ENCODE measurements at places on chromosomes 3 and 15.

- no peak for DNase-seq
These were observed 590.2 kb upstream of the KCNMB2 start for GRCh38 chr3:177946048-177946447.

DNA sequence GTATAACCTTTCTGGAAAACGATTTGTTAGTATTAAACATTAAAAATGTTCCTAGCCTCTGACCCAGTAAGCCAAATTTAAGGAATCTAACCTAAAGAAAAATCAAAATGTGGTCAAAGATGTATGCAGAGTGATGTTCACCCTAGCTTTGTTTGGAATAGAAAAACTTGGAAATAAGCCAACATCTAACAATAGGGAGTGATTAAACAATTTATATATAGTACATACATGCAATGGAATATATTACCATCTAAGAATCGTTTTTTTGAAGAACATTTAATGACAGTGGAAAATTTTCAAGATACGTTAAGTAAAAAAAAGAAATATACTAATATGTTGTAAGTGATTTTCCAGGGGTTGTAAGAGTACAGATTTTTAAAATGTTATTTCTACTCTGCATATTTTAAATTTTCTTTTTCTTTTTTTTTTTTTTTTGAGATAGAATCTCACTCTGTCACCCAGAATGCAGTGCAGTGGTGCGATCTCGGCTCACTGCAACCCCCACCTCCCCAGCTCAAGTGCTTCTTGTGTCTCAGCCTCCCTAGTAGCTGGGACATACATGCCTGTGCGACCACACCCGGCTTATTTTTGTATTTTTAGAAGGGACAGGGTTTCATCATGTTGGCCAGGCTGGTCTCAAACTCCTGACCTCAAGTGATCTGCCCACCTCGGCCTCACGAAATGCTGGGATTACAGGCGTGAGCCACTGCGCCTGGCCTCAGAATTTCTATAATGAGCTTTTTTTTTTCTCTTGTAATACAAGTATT lies 54.9 kb downstream of the ANP32A start:
- DNase-seq: no peak

- no peak for DNase-seq
These were observed 29.0 kb downstream of the LMCD1 start for GRCh38 chr3:8530581-8530980.

DNA sequence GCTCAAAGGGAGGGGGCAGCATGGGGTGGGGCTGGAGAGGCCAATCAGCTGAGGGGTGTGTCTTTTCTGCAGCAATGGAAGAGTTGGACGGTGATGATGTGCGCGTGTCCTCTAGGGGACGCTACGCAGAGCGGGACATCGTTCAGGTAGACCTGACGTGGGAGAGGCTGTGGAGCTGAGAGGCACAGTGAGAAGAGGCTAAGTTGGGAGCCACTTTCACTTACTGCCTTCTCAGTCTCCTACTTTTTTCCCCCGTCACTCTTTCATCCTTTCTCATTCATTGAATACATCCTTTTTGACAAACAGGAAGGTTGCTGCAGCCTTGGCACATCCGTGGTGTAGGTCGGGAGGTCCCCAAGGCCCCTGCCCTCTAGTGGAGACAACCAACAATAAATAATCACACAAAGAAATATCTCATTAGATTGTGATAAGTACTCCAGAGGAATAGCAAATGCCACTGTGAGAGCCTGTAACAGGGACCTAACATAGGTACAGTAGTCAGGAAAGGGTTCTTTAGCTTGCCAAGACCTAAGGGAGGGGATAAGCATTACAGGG lies 4.4 kb upstream of the BRPF1 start:
- DNase-seq: peak; percentile 37

DNA sequence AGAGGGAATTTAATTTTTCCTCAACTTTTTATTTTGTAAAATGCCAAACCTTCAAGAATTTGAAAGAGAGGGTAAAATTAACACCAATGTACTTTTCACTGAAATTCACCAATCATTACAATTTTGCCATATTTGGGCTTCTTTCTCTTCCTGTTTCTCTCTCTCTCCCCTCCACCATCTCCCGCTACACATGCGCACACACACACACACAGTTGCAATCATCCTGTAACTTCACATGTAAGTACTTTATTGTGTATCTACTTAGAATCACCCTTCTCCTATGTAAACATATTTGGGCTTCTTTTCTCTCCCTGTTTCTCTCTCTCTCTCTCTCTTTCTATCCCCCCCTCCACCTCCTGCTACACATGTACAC lies 7.4 kb downstream of the ARL14 start:
- DNase-seq: no peak

- DNase-seq: no peak
These were observed 84.5 kb downstream of the ZIC1 start for GRCh38 chr3:147493666-147494065.

DNA sequence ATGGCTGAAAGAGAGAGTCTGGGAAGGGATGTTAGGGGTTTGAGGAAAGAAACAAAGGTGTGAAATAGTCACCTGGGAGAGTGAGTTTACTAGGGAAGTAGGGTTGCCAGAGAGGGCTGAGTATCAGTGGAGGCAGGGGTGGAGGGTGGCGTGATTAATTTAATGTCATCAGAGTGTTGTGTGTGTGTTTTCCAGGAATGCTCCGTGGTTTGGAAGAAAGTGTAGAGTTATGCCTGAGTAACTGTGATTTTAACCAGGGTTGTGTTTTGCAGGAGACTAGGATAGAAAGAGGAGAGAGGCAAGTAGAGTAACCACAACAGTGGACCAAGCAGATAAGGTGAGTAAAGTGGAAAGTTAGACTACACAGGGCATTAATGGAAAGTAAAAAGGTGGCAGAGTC lies 27.2 kb downstream of the PLD1 start:
- no peak for DNase-seq

DNA sequence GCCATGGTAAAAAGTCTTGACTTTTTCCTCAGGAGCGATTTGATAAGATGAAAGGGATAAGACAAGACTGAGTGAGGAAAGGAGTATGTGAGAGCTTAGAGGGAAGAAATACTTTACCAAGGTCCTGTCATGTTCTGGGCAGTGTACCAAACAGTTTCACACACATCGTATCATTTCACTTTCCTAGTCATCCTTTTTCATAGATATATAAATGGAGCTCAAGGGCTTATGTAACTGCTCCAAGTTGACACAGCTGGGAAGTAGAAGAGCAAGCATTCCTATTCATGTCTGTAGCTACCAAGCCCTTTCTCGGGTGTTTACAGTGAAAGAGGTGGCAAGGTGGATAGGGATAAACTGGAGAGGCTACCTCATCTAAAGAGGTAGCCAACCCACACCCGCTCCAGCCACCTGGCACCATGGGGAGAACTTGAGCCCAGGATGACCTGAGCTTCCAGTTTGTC lies 57.4 kb downstream of the MRPS25 start:
- DNase-seq: no peak

- no peak for DNase-seq
These were observed 217.1 kb upstream of the KCNMB2 start for GRCh38 chr3:178318941-178319816.

GRCh38 chr15:55897560-55898336 lies 95.7 kb downstream of the NEDD4 start:
- no peak for DNase-seq

DNA sequence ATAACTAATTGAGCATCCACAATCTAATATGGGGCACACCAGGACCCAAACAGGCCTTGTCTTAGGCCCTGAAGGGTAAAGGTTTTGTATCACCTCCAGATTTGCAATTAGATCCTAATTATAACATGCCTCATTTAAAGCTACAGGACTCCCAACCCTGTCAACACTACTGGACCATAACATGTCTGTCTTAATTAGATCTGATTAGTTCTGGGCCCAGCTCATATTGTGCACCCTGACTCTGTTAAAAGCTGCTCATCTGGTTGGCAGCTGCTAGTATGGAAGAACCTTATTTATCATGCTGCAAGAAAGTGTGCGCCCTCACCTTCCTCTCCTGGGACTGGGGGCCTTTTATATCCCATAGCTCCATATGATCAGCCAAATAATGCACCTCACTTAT lies 457.8 kb downstream of the ROBO1 start:
- DNase-seq: no peak

- no peak for DNase-seq
These were observed 50.0 kb upstream of the SYNPR start for GRCh38 chr3:63228087-63228486.

GRCh38 chr3:50047426-50047825 lies 41.3 kb upstream of the RBM5 start:
- DNase-seq: no peak

GRCh38 chr3:171974986-171975837 lies 64.2 kb upstream of the FNDC3B start:
- DNase-seq: no peak

GRCh38 chr15:63306492-63307073 lies 29.2 kb downstream of the APH1B start:
- no peak for DNase-seq

- no peak for DNase-seq
These were observed 126.0 kb upstream of the PRR20G start for GRCh38 chr3:127413871-127414270.

GRCh38 chr3:112467539-112467938 lies 31.7 kb downstream of the BTLA start:
- DNase-seq: no peak

- DNase-seq: no peak
These were observed 78.8 kb upstream of the CNTN3 start for GRCh38 chr3:74693251-74693650.

DNA sequence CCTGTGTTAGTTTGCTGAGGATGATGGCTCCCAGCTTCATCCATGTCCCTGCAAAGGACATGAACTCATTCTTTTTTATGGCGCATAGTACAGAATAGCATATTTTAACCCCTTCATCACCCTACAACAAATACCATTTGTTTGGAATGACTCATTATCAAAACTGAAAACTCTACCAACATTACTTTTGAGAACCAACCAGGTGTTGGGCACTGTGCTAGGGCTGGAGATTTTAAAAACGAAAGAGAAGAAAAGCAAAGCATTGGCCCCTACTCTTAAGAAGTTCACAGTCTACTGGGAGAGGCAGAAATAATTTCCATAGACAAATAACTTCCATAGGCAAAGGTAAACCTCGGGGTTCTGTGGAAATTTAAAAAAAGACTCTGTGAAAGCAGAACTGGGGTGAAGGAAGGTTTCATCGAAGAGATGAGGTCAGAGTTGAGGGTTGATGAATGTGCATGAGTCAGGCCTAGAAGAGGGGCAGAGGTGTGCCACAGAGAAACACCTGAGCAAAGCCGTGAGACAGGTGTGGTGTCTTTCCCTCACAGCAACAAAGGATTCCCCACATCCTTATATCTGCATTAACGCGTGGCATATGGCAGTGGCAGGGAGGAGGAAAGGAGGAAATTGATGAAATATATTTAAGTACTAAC lies 51.0 kb downstream of the MCF2L2 start:
- no peak for DNase-seq

DNA sequence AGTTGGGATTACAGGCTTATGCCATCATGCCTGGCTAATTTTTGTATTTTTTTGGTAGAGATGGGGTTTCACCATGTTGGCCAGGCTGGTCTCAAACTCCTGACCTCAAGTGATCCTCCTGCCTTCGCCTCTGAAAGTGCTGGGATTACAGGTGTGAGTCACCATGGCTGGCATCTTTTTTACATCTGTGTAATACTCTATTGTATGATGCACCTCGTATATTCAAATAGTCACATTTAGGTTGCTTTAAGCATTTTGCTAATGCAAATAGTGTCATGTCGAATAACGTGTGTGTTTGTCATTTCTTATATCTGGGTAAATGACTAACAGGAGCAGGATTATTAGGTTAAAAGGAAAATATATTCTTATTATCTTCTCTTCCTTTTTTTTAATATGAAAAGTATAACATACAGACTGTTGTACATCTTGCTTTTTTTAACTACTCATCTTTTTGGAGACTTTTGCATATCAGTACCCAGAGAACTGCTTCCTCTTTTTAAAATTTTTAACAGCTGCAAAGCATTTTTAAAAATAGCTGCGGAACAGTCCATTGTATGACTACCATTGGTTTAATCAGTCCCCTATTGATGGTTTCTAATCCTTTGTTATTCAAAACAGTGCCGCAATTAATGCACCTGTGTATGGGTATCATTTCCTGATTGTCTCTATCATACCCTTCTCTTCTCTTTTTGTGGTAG lies 13.4 kb downstream of the SCAMP5 start:
- DNase-seq: no peak

DNA sequence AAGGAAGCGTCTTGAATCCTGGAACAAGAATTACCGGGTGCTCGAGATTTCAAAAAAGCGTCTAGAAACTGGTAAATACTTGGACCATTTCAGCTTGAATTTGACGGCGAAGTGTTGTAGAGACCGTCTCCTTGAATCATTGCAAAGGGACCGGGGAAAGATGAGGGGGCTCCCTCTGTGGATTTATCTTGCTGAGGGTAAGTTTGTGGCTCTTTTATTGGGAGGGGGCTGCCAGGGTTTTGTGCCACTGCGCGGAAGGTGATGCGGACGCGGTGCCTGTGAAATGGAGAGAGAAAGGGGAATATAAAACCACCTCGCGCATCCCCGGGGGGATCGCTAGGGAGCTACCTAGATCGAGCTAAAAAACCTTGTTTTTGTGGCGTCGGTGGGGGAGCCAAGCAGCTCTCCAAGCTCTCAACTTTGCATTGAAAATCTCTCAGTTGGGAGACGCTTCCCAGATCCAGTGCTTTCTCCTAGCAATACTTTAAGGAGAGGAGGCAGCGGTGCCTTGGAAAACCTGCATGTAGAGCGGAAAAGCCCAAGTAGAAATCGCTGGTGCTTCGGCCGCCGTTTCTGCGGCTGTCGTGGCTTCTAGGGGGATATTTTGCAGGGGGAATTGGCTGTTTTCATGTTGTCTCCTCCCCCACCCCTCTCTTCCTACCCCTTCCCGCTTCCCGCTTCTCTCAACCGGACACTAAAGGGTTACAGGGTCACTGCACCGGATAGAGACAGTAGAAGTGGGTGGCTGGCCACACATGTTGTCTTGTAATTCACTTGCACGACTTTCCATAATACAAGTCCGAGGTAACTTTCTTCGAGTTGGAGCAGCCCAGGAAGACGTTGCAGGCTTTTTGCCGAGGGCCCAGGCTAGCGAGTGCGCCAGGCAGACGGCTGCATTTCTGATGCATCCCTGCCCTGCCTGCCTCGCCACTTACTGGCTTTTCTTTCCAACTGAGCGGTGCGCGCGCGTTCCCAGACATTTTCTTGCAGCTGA lies 187.6 kb downstream of the NLGN1 start:
- no peak for DNase-seq

- DNase-seq: no peak
These were observed 48.1 kb downstream of the MAGEF1 start for GRCh38 chr3:184663756-184664155.

DNA sequence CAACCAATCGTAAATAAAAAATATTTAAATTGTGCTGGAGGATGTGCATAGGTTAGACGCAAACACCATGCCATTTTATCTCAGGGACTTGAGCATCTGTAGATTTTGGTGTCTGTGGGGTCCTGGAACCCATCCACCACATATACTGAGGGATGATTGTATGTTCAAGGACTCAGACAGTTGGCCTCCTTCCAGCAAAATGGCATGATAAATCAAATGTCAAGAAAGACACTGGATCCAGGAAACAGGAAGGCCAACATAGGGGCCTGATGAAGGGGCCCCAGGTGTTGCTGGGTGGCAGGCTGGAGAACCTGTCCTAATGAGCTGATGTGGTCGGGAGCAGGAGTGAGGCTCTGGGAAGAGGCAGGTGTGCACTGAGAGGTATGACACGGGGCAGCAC lies 289.5 kb downstream of the GABRG3 start:
- no peak for DNase-seq

- no peak for DNase-seq
These were observed 355.0 kb downstream of the ERC2 start for GRCh38 chr3:56113231-56113630.
